HAP-1 (cell line): ENCODE measurements at places on chromosomes 3 and 15.

DNA sequence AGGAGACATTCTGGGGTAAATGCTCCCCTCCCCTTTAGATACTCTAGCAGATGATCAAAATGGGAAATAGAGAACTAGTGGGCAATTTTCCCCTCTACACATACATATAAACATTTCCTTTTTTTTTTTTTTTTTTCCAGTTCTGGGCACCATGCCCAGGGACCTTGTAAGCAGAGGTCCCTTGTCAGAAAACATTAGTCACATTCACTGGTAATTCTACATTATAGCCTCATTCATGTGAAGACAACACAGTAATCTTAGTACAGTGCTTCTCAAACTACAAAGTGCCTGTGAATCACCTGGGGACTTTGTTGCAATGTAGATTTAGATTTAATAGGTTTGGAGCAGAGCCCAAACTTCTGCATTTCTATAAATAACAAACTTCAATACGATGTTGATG lies 60.1 kb upstream of the ACTC1 start:
- DNase-seq, result no peak

- no peak for DNase-seq
These were observed 1.7 kb downstream of the CHDH start for GRCh38 chr3:53844262-53845102.

- DNase-seq, result no peak
These were observed 283.2 kb upstream of the LMCD1 start for GRCh38 chr3:8218353-8218940.

- no peak for DNase-seq
These were observed 98.1 kb upstream of the SNRPN start for GRCh38 chr15:24856397-24857390.

DNA sequence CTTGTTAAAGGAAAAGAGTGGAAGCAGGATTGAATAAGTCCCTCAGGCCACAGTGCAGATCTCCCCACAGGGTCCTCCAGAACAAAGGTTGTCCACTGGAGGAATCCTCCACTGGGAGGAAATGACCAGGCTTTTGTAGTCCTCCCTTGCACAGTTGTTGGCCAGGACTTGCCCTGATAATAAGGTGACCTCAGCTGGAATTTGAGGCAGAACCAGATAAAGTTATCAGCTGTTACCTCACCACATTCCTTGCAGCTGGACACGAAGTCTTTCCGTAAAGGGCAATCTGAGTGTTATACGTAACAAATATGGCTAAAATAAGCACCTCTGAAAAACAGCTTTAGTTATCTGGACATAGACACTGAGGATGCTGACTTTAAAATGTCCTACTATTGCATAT lies 83.5 kb upstream of the NAALADL2 start:
- DNase-seq, result no peak

DNA sequence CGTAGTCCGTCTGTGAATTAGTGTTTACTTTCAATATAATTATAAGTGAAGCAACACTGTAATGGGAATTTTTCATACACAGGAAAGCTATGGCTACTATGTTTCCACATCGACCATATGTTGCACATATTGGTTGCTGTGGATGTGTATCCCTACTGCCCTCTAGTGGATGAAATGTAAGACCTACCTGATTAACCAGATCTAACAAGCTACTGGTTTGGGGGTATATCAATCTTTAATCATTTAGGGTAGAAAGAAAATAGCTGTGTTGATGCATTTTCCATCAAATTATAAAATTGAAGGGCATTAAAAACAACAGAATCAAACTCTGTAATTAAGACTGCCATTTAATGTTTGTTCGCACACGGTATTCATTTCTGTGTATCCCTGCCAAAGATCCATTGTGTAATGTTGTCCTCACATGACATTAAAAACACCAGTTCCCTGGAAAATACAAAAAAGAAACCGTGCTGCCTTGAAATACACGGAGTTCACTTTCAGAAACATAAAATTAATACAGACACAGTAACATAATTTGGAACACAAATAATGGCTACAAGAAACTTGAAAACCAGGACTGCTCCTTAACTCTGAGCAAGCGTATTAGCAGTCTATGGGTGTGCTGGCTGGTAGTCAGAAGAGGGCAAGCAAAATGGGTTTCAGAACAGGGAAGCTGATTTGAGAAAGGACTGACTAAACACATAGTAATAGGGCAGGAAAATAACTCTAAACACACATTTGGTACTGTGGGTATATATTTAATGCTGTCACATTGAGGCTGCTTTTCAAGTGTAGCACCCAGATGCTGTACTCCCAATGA lies 125.1 kb downstream of the TIGIT start:
- DNase-seq, result peak; percentile 68

DNA sequence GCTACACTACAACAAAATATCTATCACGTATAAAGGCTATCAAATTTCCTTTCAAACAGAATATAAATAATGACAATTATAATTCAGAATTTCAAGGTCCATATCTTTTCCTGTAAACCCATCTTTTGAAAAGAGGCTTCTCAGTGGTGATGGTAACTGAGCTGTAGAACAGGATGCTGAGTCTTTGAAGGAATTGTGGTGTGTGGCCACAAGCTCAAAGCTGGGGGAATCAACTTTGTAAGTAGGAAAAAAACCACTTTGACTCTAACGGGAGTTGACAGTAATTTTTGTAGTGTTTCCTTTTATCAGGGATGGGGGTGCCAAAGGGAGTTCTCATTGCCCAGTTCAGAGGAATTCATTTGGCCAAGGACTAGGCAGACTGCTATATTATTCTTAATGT lies 13.3 kb upstream of the ZCWPW2 start:
- DNase-seq, result no peak

- peak; percentile 71 for DNase-seq
These were observed at the start of gene FGF12 for GRCh38 chr3:192727032-192727847. TSS of gene FGF12 (minus strand) at chr3:192727541.

DNA sequence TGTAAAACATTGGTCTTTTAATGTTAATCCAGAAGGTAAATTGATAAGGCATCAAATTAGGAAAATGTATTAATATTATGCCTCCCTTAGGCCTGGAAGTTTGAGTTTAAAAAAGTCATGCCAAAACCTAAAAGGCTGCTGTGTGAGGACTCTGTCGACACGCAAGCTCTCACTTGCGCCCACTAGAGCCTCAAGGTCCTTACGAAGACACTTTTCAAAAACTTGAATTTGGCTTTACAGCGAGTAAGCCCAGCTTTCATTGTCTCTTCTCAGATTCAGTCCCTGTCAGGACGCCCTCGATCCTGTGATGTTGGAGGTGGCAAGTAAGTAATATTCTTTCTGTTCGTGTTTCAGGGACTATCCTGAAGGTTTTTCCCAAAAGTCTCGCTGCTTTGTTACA lies 89.7 kb downstream of the CRTC3 start:
- no peak for DNase-seq

DNA sequence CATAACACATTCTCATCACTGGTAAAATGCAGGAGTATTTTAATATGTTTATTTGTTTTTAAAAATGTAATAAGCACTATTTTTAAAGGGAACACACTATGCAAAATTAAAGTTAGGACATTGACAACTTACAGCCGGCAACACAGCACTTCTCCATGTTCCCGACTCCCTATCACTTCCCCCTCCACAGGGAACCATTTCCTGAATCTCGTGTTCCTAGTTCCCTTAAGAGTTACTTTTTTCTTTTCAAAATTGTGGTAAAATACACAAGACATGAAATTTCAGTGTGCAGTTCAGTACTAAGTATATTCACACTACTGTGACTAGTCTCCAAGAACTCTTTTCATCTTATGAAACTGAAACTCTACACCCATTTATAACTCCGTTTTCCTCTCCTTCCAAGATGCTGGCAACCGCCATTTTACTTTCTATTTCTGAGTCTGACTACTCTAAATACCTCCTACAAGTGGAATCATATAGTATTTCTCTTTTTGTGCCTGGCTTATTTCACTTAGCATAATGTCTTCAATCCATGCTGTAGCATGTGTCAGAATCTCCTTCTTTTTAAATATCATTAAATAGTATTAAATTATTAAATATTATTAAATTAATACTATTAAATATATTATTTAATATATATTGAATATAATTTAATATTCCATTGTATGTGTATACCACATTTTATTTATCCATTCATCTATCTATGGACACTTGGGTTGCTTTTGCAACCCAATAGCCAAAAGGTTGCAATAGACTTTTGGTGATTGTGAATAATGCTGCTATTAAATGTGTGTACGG lies 25.9 kb upstream of the UBE2Q2 start:
- DNase-seq, result no peak

- DNase-seq, result peak; percentile 40
These were observed 799.3 kb downstream of the DIPK2A start for GRCh38 chr3:144770915-144771351.

- no peak for DNase-seq
These were observed 2.3 kb downstream of the CHP1 start for GRCh38 chr15:41233367-41233771.

DNA sequence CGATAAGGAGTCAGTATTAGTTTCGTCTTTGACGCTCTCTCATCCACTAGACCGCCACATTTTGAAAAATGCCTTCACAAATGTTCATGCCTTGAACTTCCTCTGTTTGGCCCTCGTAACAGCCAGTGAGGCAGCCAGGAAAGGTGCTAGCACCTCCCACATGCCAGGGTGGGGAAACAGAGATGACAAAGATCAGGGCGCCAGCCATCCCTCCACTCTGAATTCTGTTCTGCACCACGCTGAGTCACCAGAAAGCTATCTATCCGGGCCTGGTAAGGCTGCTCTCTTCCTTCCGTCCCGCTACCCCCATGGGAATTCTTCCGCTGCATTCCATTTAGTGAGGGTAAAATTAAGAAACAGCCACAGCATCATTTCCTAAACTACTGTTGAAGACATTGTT lies 31.3 kb upstream of the BCL2L10 start:
- no peak for DNase-seq

GRCh38 chr15:70348581-70349344 lies 251.0 kb upstream of the TLE3 start:
- no peak for DNase-seq

DNA sequence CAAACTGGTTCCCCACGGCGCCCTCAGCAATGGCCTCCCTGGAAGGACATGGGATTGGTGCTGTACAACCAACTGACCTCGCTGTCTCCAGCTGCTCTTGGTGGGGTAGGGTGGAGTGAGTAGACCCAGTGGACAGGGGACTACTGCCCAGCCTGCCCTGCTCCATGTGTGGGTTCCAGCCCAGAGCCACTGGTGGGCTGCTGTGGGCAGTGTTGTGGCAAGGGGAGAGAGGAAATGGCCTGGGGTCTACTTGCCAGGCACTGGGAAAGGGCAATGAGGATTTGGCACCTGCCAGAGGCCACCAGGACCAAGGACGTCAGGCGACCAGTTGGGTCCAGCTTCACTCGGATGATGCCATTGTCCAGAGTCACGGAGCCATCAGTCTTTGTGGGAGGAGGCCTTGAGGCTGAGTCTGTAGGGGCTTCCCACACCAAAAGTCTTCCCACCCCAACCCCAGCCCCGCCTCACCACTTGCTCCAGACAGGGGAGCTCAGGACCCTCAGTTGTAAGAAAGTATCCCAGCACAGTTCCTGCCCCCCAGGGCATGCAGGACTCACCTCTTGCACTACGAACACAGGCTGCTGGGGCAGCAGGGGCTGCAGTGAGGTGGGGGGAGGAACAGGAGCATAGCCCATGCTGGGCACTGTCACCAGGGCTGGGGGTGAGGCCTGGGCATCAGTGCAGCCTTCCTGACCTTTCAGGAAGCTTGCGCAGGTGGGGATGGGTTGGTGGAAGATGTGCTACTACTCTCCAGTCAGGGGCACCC lies 9.5 kb downstream of the MAN2C1 start:
- no peak for DNase-seq

DNA sequence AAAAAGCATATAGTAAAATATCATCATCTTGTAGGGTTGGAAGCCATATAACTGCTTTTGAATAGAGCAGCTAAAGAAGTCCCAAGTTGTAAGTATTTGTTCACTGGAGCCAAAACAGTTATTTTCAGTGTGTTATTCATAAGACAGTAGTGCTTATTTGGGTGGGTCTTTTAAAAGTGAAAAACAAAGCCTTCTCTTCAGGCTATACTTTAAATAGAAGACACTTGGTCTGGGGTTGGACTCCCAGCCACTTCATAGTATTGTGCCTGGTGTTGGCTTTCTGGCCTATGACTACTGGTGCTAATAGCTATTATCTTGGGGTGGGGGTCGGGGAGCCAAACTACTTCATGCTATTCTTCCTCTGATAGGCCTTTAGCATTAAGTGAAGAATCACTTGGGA lies 135.2 kb downstream of the SLC25A26 start:
- no peak for DNase-seq

DNA sequence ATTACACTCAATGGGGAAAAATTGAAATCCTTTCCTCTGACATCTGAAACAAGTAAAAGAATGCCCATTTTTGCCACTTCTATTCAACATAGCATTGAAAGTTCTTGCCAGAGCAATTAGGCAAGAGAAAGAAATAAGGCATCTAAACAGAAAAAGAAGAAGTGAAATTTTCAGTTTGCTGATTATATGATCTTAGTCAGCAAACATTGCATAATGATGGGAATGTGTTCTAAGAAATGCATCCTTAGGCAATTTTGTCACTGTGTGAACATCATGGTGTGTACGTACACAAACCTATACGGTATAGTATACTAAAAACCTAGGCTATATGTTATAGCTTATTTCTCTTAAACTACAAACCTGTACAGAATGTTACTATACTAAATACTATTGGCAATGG lies 278.0 kb downstream of the CGGBP1 start:
- DNase-seq, result no peak

GRCh38 chr3:137998121-137999042 lies 11.6 kb upstream of the CLDN18 start:
- DNase-seq, result no peak

- no peak for DNase-seq
These were observed 45.2 kb upstream of the SYNPR start for GRCh38 chr3:63232764-63233396.
